ENCODE measurements at places on chromosomes 4 and X.

DNA sequence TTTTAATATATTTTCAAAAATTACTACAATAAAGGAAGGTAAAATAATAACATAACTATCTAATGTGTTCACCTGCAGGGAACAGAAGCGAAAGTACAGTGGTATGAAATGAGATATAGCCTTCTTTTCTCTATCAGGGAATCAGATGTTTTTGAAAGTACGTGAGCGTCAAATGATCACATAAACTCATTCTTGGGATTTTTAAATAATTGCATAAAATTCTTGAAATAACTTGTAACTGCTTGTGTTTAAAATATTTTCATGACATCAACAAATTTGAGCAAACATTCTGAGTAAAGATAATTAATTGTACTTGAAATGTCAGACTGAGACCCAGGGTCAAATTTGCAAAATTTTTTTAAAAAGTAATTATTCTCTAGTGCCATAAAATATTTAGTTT is 193.5 kb upstream of the NEIL3 start:
- no peak for DNase-seq

DNA sequence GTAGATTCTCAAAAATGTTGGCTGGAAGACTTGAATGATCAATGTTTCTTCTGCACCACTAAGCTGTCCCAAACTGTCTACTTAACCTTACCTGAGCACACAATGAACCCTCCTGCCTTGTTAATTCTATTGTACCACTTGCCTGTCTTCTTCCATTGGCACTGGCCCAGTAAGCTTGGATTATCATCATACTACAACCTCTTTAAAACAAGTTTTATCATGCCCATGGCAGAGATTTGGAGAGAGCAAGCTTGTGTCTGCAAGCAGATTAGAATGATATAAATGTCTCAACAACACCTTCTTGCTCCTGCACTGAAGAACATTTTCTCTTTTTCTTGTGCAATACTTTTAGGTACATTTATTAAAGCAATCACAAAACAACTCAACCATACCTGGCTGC is 74.0 kb upstream of the VMA21 start:
- DNase-seq = no peak

GRCh38 chr4:139188648-139189416 is 11.8 kb upstream of the ELF2 start:
- DNase-seq = no peak

DNA sequence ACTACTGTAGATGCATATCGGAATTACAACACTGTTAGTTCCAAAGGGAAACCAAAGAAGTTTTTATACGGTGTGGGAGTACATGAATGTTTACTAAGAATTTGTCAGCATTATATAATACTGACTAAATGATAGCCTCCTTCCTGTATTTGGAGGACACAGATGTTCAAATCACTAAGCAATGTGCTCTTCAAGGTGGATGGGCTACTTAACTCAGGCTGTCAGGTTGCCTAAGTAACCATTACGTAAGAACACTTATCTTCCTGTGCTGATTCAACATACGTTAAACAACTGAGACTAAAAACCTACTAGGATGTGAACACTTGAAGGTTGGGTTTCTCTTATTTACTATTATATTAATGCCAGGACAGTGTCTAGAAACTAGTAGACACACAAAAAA is 81.9 kb upstream of the HPGD start:
- DNase-seq = peak; percentile 15

DNA sequence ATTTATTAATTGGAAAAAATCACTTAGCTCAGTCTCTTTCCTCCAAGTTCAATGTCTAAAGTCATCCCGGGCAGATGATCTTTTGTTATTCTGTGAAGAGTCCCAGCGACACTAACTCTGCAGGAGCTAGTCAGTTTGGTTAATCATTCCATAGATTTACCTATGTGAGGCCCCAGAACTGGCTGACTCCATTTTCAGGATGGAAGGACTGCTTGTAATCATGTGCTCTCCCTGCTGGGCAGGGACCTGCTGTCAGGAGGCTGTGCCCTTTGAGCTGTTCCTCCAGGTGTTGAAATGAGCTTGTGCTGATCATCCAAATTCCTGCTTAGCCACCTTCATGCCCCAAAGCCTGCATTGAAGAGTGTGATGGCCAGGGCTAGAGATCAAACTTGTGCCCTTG is 169.8 kb downstream of the NHS start:
- DNase-seq = no peak

DNA sequence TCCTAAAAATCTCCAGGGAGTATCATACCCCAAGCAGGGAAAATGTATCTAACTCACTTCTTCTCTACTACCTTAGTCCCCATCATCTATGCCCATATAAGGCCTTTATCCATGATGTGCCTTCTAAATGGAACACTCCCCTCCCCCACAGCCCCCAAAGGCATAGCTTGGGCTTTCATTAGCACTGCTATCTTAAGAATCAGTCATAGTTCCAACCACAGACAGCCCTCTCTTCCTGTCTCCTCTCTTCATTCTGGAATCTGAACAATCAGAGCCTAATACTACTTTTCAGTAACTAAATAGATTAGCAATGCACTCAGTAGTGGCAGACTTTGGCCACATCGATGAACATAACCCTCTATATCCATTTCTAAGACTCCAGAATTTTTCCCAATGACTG is 313.2 kb upstream of the DKK2 start:
- peak; percentile 24 for DNase-seq

- no peak for DNase-seq
Observed at GRCh38 chr4:145248971-145249370, 68.6 kb upstream of the OTUD4 start.

DNA sequence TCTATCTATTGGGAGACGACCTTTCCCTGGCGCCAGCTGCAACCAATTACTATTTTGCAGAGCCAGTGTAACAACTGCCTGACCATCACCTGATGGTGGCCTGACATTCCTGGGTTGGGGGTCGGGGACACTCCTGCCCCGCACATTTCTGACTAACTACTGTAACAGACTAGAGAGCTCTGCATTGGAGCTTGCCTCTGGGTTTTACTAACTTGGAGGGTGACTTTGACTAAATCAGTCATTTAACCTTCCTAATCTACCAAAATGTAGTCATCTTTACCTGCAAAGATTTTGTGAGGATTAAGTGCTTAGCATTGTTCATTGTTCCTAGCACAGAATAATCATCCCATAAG is 37.5 kb upstream of the ABCG2 start:
- DNase-seq = no peak

DNA sequence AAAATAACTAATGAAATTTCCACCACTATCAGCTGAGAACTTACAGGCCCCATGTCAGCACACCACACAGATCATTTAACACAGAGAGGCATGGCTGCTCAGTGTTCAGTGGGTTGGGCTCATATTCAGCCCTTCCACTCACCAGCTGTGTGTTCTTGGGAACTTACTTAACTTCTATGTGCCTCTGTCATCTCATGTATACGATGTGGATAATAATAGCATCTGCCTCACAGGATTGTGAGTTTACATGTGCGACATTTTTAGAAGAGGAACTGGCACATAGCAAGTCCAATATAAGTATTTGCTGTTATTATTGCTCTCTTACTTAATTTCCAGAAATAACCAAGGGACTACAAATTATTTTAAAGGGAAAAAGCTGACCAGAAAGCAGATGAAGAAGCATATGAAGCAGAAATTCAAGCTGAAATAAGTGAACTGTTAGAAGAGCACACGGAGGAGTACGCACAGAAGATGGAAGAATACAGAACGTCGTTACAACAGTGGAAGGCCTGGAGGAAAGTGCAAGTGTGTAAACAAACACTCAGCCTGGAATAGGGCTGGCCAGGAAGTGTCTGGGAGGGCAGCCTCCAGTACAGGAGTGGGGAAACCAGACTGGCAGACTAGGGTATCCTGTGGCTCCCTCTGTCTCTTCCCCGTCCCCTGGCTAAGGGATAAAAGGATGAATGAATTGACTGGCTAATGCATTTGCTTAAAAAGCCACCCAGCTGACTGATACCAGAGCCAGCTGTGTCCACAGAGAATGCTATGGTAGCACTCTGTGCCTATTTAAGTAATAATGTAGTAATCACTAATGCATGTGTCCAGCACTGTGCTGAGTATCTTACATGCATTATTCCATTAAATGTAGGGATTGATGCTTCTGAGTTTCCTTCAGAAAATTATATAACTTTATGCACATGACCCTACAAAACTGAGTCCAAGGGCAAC is 67.1 kb downstream of the CC2D2A start:
- DNase-seq = no peak

DNA sequence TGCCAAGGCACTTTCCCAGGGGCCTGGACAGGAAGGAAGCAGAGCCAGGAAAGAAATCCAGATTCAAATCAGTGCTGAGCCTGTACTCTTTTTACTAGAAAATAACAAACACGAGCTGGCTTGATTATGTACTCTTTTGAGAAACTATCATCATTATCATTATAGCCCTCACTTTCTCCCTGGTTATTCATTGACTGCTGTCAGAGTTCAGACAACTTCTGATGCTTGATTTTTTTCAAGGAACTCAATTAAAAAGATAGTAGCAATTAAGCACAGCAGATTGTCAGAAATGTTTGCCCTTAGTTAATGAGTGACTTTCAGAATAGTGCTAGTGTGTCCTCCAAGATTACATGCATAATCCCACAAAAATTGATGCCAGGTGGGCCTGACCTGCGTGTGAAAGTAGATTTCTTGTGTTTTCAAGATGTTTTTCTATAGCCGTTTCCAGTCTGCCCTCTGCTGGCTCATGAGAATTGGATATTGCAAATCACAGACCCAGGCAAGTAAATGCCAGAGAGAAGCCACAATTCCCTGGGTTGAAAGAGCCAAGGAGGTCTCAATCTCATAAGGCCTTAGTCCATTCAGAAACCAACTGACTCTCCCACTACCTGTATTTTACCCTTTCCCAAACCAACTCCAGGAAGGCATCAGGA is 14.3 kb upstream of the PNPLA4 start:
- no peak for DNase-seq

- DNase-seq = no peak
Observed at GRCh38 chrX:145910017-145910416, 92.4 kb downstream of the SLITRK2 start.

DNA sequence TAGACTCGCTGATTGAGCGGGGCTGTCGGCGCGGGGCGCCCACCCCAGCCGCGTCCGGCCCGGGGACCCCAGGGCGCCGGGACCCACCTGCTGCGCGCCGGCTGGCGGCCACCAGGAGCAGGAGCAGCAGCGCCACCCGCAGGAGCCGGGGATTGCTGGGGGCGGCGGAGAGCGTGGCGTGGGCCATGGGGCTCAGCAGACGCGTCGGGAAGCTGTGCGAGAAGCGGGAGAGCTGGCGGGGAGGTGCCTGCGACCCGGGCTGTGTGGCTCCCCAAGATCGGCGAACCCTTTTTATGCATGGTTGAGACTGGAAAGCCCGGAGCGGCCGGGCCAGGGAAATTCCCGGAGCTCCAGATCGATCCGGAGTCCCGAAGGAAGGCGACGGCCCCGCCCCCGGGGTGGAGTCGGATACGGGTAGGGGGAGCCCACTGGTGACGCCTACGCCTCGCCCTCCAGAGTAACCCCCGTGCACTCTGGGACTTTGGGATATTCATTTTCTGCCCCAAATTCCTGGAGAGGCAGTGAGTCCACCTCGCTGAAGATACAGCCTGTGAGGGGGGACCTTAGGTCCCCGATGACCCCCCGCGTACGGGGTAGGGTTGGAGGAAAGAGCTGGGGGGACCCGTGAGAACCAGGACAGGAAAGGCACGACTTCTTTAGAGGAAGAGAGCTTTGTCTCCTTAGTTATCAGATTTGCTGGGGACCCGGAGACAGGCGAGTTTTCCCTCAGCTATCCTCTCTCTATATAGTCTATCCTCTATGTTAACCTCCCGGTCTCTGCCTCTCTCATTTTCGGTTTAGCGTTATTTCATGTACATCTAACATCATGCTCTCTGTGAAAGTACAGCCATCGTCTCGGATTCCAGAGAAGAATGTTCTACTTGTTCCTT is at the start of gene CXCL3:
Gene CXCL3, minus strand, starts transcription at position 265 of the 890 bp plus-strand sequence. Its CDS starts 78 bp downstream, at position 187.
- peak; percentile 63 for DNase-seq

- DNase-seq = no peak
Observed at GRCh38 chrX:140355922-140356321, 148.9 kb downstream of the SOX3 start.

DNA sequence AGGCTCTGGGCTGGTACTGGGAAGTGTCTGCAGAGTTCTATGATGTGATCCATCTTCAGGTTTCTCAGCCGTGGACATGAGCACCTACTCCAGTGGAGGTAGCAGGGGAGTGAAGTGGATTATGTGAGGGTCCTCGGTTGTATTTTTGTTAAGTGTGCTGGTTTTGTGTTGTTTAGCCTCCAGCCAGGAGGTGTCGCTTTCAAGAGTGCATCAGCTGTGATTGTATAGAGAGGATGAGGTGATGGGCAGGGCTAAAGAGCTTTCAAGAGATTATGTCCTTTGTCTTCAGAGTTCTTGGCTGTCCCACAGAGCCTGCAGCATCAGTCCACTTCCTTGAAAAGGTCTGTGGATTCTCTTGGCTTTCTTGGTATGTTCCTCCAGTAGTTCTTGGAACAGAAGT is 256.6 kb downstream of the STK32B start:
- DNase-seq = no peak

GRCh38 chr4:101199507-101200285 is 147.6 kb downstream of the PPP3CA start:
- no peak for DNase-seq

DNA sequence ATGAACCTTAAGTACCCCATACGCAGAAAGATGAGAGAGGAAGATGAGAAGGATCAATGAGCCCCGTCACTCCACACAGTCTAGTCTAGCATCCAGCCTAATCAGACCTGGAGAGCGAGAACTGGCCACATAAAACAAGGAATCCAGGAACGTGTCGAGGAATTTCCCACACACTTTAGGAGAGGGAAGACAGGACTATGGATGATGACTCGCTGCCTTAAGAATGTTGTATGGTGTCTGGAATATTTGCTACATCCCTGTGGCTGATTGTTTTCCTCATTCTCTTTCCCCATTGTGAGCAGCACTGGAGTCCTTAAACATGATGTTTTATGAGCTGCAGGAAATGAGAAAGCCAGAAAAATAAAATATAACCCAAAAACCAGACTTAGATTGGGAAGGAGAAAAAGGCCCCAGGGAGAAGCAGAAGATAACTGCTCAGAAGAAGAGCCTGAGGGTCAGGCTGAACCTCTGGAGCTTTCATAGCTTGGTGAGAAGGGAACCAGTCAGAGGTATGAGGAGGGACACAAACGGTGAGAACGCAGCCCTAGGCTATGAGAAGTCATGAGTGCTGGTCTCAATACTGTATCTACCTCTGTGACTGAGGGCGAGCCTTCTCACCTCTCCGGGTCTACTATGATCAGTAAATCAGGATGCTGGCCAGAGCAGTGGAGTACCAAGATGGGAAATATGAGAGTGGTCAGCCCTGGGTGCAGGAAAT is 139.5 kb upstream of the NOCT start:
- peak; percentile 69 for DNase-seq
